Heart right ventricle (tissue), 16 donors: ENCODE measurements at places on chromosomes 11 and 22. TPM values are rescaled to one million over a fixed set of nuclear protein-coding genes. Genes with fewer than 3 reads are reported as not detected.
A peak's percentile ranks its signal among the peaks of the same experiment; 100 is the strongest.

- no peaks in the 10 kb centered on the region for H3K36me3 ChIP-seq
- DNase-seq = no peak
- H3K4me1 ChIP-seq = peaks cover 44% of the 10 kb centered on the region
Measured at GRCh38 chr22:24486501-24486921, 8.6 kb upstream of the UPB1 start.

DNA sequence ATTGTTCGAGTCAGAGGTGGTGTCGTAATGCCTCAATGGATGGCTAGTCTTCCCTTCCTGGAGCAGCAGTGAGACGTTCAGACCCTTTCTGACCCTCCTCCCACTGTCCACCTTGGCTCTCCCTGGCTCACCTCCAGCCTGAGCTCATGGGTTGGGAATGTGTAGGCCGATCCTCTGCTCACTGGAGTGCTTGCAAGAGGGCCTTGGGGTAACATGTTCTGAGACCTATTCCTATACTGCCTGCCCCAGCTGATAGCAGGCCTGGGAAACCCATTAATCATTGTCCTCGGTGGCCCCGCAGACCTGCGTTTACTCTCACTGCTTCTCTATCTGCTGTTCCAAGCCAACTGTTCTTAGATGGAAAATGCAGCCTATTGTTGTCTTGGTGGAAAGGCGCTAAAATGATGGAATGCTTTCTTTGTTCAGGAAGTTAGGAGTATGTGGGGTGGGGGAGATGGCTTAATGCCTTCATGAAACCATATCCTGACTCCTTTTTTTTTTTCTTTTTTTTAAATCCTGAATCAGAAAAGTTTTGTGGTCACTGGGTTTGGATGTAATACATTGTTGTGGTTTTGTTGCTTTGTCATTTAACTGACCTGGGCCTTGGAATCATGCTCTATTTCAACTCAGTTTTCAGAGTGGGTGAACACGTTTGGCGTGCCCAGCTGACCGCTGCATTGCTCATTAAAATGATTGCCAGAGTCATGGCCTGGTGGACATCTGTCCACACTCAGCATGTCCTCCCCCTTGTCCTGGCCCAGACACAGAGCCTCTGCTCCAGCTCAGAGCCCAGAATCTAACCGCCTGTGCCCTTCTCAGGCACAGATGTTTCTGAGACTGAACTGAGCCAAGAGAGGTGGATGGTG is 72.5 kb downstream of the MICAL2 start:
- no peak overlapping the region for H3K4me3 ChIP-seq
- H3K4me1 ChIP-seq = peaks cover 80% of the 10 kb centered on the region
- DNase-seq = peak; percentile 74
- no peaks in the 10 kb centered on the region for H3K36me3 ChIP-seq

DNA sequence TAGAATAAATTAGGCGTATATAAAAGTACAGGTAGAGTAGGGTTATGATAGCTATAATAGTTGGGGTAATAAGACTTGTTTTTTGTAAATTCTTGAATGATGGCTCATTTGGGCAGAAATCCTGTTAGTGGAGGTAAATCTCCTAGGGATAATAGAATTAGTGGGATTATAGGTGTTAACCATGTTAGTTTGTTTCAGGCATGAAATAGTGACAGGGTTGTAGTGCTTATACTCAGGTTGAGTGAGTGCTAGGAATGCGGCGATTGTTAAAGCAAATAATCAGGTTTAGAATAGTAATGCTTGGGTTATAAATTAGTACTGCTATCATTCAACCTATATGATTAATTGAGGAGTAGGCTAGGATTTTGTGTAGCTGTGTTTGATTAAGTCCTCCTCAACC is 297.1 kb downstream of the DYNC2H1 start:
- no peaks in the 10 kb centered on the region for H3K36me3 ChIP-seq
- no peaks in the 10 kb centered on the region for H3K4me1 ChIP-seq
- H3K27ac ChIP-seq = no peak overlapping the region
- H3K27me3 ChIP-seq = no peaks in the 10 kb centered on the region

DNA sequence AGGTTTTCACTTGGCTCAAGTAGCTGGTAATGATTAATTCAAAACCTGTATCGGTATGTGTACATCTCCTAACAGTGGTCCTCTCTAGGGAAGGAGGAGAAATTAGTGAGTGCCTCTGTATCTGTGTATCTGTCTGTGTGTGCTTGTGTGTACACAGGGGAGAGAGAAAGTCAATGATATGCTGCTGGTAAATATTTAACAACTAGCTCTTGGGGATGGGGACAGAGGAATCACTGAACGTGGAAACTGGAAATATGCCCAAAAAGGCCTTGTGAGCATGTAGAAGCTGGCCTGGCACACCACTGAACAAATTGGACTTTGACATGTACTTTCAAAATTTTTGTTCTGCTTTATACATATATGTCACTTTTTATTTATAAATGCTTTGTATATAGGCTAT is 214.0 kb upstream of the SYN3 start:
- H3K27ac ChIP-seq = no peak overlapping the region
- peaks cover 15% of the 10 kb centered on the region for H3K4me1 ChIP-seq
- peaks cover 3% of the 10 kb centered on the region for H3K36me3 ChIP-seq
- H3K27me3 ChIP-seq = no peaks in the 10 kb centered on the region
- H3K4me3 ChIP-seq = no peak overlapping the region
- no peak for DNase-seq

- no peaks in the 10 kb centered on the region for H3K4me1 ChIP-seq
- H3K36me3 ChIP-seq = peaks cover 25% of the 10 kb centered on the region
- H3K27ac ChIP-seq = no peak overlapping the region
- H3K27me3 ChIP-seq = peaks cover 36% of the 10 kb centered on the region
- no peak for DNase-seq
Measured at GRCh38 chr11:134267461-134267860, 8.7 kb upstream of the GLB1L3 start.

GRCh38 chr11:2737226-2737590 is 37.4 kb upstream of the KCNQ1OT1 start:
- H3K27me3 ChIP-seq = no peaks in the 10 kb centered on the region
- no peak overlapping the region for H3K4me3 ChIP-seq
- H3K36me3 ChIP-seq = no peaks in the 10 kb centered on the region
- DNase-seq = peak; percentile 9
- peaks cover 14% of the 10 kb centered on the region for H3K4me1 ChIP-seq

GRCh38 chr22:46549563-46549840 is 12.1 kb upstream of the CELSR1 start:
- no peak for DNase-seq
- no peaks in the 10 kb centered on the region for H3K27me3 ChIP-seq
- H3K36me3 ChIP-seq = no peaks in the 10 kb centered on the region
- peaks cover 18% of the 10 kb centered on the region for H3K4me1 ChIP-seq
- peak overlapping the region; percentile 8 for H3K4me3 ChIP-seq

The SHISA8 gene
- total RNA-seq = 1.3 TPM
